Heart right ventricle (tissue), 16 donors: ENCODE measurements at places on chromosomes 2 and 18. TPM values are rescaled to one million over a fixed set of nuclear protein-coding genes. Genes with fewer than 3 reads are reported as not detected.
A peak's percentile ranks its signal among the peaks of the same experiment; 100 is the strongest.

- H3K4me1 ChIP-seq = peaks cover 9% of the 10 kb centered on the region
- no peaks in the 10 kb centered on the region for H3K27me3 ChIP-seq
- H3K4me3 ChIP-seq = no peak overlapping the region
- no peak overlapping the region for H3K27ac ChIP-seq
- no peaks in the 10 kb centered on the region for H3K36me3 ChIP-seq
Observed at GRCh38 chr2:37358466-37358865, 14.0 kb downstream of the QPCT start.

DNA sequence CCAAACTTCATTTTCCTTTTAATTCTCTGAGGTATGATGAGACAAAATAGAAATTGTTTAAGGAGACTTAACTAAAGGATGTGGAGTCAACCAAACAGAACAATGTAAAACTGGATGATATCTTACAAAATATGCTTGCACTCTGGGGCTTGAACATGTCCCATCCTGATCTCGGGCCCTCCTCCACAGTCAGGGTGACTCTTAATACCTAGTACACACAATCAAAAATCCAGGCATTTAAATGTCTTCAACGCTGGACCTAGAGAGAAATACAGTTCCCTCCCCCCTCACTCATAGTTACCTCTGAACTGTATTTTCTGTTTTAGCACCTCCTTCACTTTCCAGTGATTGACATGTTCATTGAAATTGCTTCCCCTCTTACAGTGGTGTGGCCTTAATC is 36.9 kb upstream of the SERPINB2 start:
- no peak overlapping the region for H3K4me3 ChIP-seq
- H3K27ac ChIP-seq = no peak overlapping the region
- H3K4me1 ChIP-seq = no peaks in the 10 kb centered on the region
- DNase-seq = no peak

- no peaks in the 10 kb centered on the region for H3K36me3 ChIP-seq
- DNase-seq = no peak
- H3K27ac ChIP-seq = no peak overlapping the region
- H3K4me1 ChIP-seq = no peaks in the 10 kb centered on the region
Observed at GRCh38 chr2:119116411-119117295, 41.9 kb downstream of the C1QL2 start.

- DNase-seq = no peak
- H3K4me1 ChIP-seq = no peaks in the 10 kb centered on the region
- no peak overlapping the region for H3K27ac ChIP-seq
- H3K27me3 ChIP-seq = no peaks in the 10 kb centered on the region
Observed at GRCh38 chr2:135299165-135299564, 231.9 kb downstream of the ZRANB3 start.

DNA sequence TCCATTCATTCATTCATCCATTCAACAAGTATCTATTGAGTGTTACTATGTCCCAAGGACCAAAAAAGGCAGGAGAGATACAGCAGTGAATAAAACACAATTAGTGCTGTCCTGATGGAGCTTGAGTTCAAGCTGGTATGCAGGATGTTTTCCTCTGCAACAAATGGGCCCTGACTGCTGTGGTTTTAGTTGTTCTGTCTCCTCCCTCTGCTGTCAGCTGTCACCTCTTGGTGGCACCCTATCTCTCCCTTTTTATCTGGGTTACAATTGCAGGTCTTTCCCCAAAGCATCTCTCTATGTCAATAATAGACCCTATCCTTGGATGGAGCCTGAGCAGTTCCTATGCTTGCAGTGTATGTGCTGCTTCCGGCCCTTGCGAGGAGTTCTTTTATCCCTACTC is 304.8 kb downstream of the PDE11A start:
- DNase-seq = no peak
- no peak overlapping the region for H3K4me3 ChIP-seq
- no peaks in the 10 kb centered on the region for H3K4me1 ChIP-seq
- no peaks in the 10 kb centered on the region for H3K36me3 ChIP-seq
- no peaks in the 10 kb centered on the region for H3K27me3 ChIP-seq

GRCh38 chr18:45493830-45494229 is 121.4 kb upstream of the SLC14A2 start:
- H3K4me1 ChIP-seq = no peaks in the 10 kb centered on the region
- no peaks in the 10 kb centered on the region for H3K27me3 ChIP-seq
- no peak for DNase-seq
- no peak overlapping the region for H3K4me3 ChIP-seq
- H3K36me3 ChIP-seq = no peaks in the 10 kb centered on the region

DNA sequence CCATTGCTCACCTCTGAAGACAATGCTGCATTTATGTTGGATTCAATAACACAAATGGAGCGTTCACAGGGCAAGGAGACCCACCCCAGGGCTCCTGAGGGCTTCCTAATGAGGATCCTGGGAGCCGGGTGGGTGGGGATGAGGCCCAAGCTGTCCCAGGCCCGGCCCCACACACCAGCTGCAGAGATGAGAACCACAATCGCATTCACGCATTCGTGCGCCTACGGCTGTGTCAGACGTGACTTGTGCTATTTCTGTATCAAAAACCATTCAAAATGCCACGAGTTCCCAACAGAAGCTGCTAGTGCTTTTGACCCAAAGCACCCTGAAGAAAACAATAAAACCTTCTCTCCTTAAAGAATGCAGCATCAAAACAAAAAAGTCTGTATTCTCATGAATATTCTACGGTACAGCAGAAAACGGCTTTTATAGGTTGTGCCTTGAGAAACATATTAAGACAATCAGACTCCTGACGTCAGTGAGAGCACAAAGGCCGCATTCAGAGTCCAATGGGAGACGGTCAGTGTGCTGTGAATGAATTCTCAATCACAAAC is 205.4 kb downstream of the HDAC4 start:
- H3K36me3 ChIP-seq = no peaks in the 10 kb centered on the region
- no peak overlapping the region for H3K27ac ChIP-seq
- H3K4me3 ChIP-seq = no peak overlapping the region
- H3K4me1 ChIP-seq = peaks cover under 1% of the 10 kb centered on the region
- DNase-seq = no peak
- H3K27me3 ChIP-seq = no peaks in the 10 kb centered on the region

- no peak overlapping the region for H3K27ac ChIP-seq
- H3K4me3 ChIP-seq = no peak overlapping the region
- H3K36me3 ChIP-seq = no peaks in the 10 kb centered on the region
- no peaks in the 10 kb centered on the region for H3K27me3 ChIP-seq
- no peak for DNase-seq
- H3K4me1 ChIP-seq = no peaks in the 10 kb centered on the region
Observed at GRCh38 chr2:171279983-171280790, 119.5 kb upstream of the TLK1 start.

DNA sequence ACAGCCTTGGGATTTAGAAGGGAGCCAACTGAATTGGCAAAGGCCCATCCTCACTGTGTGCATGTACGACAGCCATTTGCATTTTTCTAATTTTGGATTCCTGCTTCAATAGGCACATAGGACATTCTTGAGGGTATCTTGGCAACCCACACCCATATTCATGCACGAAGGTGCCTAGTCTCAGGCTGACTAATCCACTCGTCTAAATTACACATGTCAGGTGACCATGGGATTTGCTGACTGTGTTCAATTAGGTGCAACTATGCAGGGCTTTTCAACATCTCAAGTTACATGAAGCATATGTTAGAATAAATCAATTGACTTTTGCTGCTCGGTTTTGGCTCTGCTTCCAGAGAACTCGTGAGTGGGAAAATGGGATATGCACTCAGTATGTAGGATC is 249.7 kb downstream of the SP3 start:
- H3K27ac ChIP-seq = no peak overlapping the region
- H3K36me3 ChIP-seq = no peaks in the 10 kb centered on the region
- no peaks in the 10 kb centered on the region for H3K4me1 ChIP-seq
- no peak overlapping the region for H3K4me3 ChIP-seq

- no peaks in the 10 kb centered on the region for H3K4me1 ChIP-seq
- H3K27me3 ChIP-seq = peaks cover 30% of the 10 kb centered on the region
- no peak overlapping the region for H3K4me3 ChIP-seq
- DNase-seq = no peak
Observed at GRCh38 chr2:70752396-70752795, 15.6 kb downstream of the ADD2 start.

GRCh38 chr2:210795506-210795905 is 239.1 kb downstream of the CPS1 start:
- no peak overlapping the region for H3K27ac ChIP-seq
- H3K4me3 ChIP-seq = no peak overlapping the region
- H3K36me3 ChIP-seq = no peaks in the 10 kb centered on the region
- no peak for DNase-seq

- no peak for DNase-seq
- peaks cover 15% of the 10 kb centered on the region for H3K27me3 ChIP-seq
- H3K4me1 ChIP-seq = no peaks in the 10 kb centered on the region
Observed at GRCh38 chr18:49612515-49613033, 50.7 kb downstream of the LIPG start.

DNA sequence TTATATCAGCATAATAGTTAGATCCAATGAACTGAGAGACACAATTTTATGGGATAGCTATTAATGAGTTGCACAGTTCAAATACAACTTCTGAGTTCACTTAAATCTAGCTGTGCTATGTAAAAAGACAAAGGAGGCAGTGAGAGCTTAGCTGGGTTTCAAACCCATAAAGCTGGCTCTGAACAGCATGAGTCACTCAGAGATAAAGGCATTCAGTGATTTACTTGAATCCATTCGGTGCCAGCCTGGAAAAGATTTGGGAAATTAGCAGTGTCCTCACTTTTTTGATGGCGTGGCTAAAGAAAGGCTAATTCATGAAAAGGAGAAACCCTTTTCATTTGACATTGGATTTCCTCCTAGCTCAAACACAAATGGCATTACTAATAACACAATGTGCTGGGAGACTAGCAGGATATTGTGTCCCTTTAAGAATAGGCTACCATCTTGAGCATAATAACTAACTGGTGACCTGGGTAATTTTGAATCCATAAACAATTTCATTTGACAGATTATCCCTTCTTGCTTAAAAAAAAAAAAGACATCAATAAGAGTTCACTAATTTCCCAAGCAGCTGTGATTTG is 98.4 kb upstream of the NEUROD1 start:
- no peaks in the 10 kb centered on the region for H3K27me3 ChIP-seq
- no peak for DNase-seq
- H3K4me3 ChIP-seq = no peak overlapping the region

DNA sequence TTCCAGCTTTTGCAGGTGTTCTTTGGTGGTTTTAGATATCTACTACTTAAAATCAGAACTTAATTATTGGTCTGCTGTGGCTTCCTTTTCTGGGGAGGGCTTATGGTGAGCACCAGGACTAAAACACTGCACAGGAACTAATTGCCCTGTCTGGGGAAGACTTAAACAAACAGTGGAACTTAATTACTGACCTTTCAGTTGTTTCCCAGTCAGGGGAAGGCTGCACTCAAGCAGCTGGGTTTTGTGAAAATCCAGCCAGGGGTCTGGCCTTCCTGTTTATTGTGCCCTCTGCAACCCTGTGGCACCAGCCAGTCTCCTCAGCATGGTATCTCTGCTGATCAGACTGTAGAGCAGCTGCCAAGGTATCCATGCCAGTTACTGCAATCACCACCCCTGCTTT is 398.2 kb downstream of the ADCYAP1 start:
- no peaks in the 10 kb centered on the region for H3K36me3 ChIP-seq
- H3K27ac ChIP-seq = no peak overlapping the region
- DNase-seq = no peak
- no peaks in the 10 kb centered on the region for H3K4me1 ChIP-seq
- no peaks in the 10 kb centered on the region for H3K27me3 ChIP-seq
- no peak overlapping the region for H3K4me3 ChIP-seq

- H3K27me3 ChIP-seq = no peaks in the 10 kb centered on the region
- H3K27ac ChIP-seq = no peak overlapping the region
- DNase-seq = no peak
- no peaks in the 10 kb centered on the region for H3K36me3 ChIP-seq
Observed at GRCh38 chr18:11119550-11119949, 29.8 kb downstream of the PIEZO2 start.

DNA sequence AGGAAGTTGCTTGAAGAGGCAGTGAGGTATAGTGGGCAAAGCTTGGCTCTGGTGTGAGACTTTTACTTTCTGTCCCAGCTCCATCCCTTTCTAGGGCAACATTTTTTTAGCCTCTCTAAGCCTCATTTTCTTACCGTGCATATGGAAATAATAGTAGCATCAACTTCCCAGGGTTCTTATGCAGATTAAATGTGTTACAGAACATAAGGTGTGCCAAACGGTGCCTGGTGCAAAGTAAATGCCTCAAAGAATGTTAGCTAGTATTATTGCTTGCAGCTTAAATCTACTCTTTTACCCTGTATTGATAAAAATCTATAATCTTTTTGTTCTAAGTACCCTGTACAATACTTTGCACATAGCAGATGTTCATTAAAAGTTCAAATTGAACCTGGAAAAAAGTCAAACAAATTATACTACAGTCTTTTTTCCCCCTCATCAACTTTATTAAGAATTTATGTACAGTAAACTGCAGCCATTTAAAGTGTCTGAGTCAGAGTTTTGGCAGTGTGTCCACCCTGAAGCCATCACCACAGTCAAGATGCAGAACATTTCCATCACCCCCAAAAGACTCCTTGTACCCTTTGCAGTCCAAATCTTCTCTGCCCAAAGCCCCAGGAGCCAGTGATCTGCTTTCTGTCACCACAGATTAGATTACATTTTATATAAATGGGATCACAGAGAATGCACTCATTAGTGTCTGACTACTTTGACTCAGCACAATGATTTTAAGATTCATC is 10.6 kb downstream of the MAPRE2 start:
- peaks cover 73% of the 10 kb centered on the region for H3K4me1 ChIP-seq
- H3K27ac ChIP-seq = peak overlapping the region; percentile 65
- H3K4me3 ChIP-seq = no peak overlapping the region

GRCh38 chr18:32804134-32804888 is 31.5 kb upstream of the KLHL14 start:
- H3K4me3 ChIP-seq = no peak overlapping the region
- H3K36me3 ChIP-seq = no peaks in the 10 kb centered on the region
- no peak overlapping the region for H3K27ac ChIP-seq
- H3K27me3 ChIP-seq = no peaks in the 10 kb centered on the region

DNA sequence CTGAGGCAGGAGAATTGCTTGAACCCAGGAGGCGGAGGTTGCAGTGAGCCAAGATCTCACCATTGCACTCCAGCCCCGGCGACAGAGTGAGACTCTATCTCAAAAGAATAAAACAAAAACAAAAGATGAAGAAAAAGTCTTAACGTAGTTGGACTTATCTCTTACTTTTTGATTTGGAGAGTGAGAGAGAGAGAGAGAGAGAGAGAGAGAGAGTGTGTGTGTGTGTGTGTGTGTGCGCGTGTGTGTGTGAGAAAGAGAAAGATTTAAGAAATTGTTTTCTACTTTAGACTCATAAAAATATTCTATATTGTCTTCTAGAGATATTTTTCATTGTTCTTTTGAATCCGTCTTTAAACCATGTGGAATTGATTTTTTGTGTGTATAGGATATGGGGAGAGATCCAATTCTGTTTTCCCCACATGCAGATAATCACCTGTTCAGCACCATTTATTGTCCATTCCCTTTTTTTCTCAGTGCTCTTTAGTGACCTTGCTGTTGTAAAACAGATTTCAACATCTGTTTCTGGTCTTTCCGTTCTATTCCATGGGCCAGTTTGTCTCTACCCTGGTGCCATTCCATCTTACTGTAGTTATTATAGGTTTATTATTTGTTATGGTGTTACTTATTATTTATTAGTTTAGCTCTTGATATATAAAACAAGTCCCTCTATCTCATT is 53.5 kb downstream of the KCMF1 start:
- DNase-seq = no peak
- H3K27me3 ChIP-seq = no peaks in the 10 kb centered on the region
- peaks cover 7% of the 10 kb centered on the region for H3K4me1 ChIP-seq
- H3K4me3 ChIP-seq = no peak overlapping the region
- H3K36me3 ChIP-seq = no peaks in the 10 kb centered on the region

The NEMP2 gene
- total RNA-seq = 2.3 TPM

The SP140 gene
- 0.64 TPM for total RNA-seq

The RAPGEF4 gene
- total RNA-seq = 11.2 TPM

The SRBD1 gene
- total RNA-seq = 11.8 TPM

The FN1 gene
- total RNA-seq = 67.8 TPM

The IL18RAP gene
- 0.49 TPM for total RNA-seq

The RASGRP3 gene
- total RNA-seq = 46.9 TPM

The SERPINB13 gene
- not detected for total RNA-seq

The RFTN2 gene
- 3.6 TPM for total RNA-seq

The CEP76 gene
- 4.8 TPM for total RNA-seq

The KIF5C gene
- total RNA-seq = 0.47 TPM
